WERI-Rb-1 (cell line): ENCODE measurements at places on chromosomes 5 and 9.
A peak's percentile ranks its signal among the peaks of the same experiment; 100 is the strongest.

DNA sequence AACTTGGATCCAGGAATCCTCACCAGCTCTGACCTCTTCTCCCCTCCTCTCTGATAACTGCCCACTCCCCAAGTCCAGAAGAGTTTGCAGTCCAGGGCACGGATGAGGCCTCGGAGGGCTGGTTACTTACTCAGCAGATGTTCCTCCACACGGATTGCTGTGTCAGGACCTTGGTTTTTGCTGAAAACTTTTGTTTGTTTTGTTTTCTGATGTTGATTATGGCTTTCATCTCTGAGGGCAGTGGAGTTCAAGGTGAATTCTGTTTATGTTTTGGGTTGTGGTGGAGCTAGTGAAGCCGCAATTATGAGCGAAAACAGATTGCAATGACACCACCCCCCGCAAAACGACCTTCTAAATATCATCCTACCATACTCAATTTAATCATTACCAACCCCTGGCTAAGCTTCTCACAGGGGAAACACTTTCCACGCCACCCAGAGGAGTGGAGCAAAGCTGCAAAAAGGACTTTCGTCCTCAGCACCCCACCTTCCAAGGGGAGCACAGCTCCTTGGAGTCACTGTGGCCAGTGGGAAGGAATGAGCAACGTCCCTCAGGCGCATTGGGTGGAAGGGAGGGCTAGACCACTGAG is 92.7 kb upstream of the SAP30L start:
- DNase-seq, result no peak

- DNase-seq, result no peak
Measured at GRCh38 chr9:3012245-3012644, 168.3 kb upstream of the PUM3 start.

DNA sequence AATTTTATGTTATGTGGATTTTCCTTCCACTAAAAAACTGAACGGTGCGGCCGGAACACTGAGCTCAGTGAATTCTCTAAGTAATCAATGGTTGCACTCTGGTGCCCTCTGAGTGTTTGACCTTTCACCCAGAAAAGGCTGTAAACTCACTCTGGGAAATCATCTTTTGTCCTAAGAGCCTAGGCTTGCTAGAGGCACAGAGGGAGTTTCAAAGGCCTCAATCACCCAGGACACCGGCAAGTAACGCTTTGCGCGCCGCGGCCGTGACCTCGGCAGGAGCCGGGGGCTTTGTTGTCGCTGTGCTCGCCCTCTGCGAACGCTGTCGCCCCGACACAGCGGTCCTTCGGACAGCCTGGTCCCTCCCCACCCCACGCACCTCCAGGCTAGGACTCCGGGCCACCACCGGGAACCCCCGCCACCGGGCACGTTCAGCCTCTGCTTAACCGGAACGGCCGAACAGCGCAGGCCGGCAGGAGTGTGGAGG is 703 bp downstream of the ISCA1 start:
- DNase-seq, result no peak

DNA sequence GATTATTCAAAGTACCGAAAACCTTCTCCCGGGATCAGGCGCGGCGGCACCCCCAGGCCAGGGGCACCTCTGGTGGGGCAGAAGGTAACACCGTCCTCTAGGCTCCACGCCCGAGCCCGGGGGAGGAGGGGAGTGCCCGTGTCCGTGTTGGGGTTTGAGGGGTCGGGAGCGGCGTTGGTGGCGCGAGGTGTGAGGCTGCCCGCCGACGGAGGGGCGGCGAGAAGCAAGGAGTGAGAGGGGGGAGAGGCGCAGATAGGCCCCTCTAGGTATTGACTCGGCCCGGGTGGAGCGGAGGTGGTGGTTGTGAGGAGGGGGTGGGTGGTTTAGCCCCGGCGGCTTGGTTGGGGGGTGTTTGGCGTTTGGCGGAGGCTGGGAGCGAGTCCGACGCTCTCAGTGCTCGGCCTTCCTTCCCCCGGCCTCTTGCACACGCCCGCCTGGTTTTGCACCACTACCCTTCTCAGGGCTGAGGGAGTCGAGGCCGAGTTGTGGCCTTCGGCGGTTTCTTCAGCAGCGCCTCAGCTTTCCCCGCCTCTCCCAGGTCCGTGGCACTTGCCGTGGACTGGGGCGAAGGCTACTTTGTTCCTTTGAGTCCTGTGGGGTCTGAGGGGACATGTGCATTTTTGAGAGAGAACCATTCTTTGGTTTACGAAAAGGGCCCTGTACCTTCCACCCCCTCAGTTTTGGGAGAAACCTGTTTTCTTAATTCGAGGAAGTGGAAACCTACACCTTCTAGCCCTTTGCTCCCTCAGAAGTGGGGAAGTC is 450 bp downstream of the GPBP1 start:
- DNase-seq, result no peak

DNA sequence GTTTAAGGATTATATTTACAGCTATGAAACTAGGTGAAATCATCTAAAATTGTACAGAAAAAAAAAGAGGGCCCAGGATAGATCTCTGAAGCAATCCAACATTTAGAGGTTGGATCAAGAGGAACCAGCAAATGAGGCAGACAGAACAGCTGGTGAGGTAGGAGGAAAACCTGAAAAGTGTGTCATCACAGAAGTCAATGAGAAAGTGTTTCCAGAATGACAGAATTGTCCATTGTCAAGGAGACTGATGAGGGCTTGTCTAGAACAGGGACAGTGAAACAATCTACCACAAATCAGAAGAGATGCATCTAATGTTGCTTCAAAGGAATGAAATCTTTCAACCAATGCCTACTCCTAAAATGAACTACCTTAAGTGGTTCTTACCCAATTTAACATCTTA is 6.6 kb downstream of the C5orf63 start:
- no peak for DNase-seq

DNA sequence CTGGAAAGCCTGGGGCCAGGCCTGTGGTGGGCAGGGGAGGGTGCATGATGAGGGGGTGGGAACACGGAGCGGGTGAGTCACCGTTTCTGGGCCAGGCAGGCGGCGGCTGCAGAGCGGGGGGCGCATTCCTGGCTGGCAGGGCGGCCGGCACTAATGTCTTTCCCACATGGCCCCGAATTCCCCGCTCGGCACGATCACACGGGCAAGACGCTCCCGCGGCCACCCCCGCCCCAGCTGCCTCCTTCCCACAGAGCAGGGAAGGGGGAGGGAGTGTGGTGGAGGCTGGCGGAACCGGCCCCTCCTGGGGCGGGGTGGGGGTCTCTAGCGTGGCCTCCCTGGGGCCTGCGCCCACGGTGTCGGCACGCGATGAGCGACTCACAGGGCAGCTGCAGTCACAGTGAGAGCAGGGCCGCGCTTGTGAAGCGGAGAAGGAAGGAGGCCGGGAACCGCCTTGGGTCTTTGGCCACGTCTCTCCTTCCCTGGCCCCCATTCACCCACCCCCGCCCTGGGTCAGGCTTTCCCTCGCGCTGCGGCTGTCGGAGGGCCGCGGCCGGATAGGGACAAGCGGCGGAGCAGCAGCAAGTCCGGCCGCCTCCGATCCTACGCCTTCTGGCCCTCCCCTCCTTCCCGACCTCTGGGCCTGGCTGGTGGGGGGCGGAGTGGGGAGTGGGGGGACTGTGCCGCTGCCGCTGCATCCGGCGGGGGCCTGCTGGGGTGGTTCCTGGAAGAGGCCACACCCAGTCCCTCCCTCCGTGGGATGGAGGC is 48.9 kb downstream of the CXXC5 start:
- DNase-seq, result peak; percentile 77

DNA sequence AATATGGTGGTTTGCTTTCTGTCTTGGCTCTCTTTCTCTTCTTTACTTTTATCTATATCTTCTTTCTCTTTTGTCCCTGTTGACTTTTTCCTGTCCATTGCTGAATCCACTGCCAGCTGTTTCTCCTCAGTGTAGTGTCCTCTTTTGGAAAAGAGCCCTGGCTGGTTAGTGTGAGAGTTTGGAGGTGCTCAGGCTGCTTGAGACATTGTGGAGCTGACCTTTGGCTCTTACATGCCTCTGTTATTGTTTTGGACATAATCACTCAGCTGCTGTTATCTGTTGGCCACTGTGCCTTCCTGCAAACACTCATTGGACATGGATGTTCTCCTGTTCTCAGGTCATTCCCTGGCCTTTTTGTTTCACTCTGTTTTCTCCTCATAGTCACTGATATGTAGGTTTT is 295.4 kb upstream of the RIOK2 start:
- no peak for DNase-seq

DNA sequence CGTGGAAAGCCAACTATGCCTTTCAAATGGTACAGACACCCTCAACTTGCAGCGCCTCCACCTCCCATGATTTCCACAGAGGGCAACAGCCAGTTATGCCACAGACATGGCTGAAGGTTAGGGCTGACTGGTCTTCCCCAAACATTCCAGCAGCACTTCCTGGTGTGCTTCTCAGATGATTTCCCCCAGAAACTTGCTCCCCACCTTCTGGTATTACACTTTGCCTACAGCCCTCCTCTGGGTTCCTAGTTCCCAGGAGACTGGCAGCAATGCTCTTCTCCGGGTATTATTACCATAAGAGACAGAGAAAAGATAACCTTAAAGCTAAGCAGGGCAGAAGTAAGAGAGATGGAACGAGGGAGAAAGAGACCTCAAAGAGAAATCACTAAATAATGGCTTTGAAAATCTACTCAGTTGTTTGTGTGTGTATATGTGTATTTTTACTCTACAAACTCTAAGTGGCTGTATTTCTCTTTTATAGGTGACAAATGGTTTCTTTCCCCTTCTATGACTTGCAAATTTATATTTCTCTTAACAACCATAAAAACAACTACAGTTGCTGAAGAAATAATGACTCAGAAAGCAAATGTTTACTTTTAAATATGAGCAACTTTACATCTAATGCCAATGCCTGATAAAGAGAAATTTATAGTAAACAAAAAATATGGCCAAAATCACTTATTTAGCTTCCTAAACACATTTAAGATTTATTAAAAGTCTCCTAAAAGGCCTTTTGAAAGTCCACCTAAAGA is 133.8 kb downstream of the PDE4D start:
- no peak for DNase-seq

DNA sequence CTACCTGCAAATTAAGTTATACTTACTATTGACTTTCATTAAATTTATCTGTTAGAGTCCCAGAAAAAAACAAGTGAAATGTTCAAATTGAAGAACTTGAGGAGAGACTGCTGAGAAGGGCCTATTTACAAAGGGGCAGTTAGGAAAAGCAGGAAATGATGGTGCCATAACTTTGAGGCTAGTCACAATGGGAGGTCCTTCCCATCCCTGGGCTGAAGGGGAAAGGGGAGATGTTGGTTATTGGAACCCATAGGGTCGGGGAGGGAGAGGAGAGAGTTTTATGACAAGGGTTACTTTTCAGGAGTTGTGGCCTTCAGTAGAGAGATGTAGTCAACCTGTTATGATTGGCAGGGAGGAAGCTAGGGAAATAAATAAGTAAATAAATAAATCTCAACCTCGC is 169.1 kb downstream of the DMRT2 start:
- no peak for DNase-seq
